Cardiac muscle cell (in vitro differentiated cells and primary cell): ENCODE measurements at places on chromosomes 13 and 19.

GRCh38 chr19:46392837-46393236, 20.5 kb downstream of the CCDC8 start:
- DNase-seq = peak; percentile 46

GRCh38 chr19:48821633-48822032, 10.8 kb upstream of the BCAT2 start:
- DNase-seq = no peak

GRCh38 chr13:27001705-27002104, 169.9 kb downstream of the USP12 start:
- no peak for DNase-seq

DNA sequence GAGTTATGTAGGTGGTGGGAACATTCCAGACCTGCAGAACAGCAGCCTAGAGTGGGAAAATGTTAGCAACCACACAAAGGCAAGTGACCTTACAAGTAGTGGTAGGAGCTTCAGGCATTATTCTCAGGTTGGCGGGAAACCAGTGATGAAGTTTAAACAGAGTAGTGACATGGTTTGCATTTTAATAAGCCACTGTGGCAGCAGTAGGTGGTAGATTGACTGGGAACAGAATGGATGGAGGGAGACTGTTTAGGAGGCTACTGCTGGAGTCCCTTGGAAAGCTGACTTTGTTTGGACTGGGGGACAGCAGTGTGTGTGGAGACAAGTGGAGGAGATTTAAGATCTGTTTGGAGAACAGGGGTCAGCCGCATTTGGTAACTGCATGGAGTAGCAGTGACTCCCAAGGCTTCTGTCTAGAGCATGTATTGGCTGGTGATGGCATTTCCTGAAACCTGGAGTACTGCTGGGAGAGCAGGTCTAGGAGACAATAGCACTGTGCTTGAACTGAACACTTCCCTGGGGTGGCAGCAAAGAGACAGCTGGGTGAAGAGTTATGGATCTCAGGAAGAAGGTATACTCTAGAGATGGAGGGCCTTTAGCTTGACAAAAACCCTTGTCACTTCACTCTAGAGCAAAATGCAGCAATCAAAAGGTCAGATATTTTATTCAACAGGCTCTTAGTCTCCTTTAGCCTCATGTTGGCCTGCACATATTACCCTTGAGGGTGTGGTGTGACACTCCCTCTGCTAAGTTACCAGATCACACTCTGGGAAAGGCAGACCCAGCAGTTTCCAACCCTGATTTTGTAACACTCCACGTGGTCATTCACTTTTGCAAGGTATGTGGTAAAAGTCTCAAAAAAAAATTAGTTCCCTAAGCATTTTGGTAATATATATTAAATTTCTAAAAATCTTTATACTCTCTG, 70.3 kb downstream of the DHRS12 start:
- peak; percentile 9 for DNase-seq

- DNase-seq = no peak
These were observed 78.8 kb downstream of the MAP4K1 start for GRCh38 chr19:38538793-38539528.
